Cardiac septum (tissue), 1 donor: ENCODE measurements at places on chromosomes 1 and 21. TPM values are rescaled to one million over a fixed set of nuclear protein-coding genes. Genes with fewer than 3 reads are reported as not detected.

Gene GBP6
- not detected for total RNA-seq

DNA sequence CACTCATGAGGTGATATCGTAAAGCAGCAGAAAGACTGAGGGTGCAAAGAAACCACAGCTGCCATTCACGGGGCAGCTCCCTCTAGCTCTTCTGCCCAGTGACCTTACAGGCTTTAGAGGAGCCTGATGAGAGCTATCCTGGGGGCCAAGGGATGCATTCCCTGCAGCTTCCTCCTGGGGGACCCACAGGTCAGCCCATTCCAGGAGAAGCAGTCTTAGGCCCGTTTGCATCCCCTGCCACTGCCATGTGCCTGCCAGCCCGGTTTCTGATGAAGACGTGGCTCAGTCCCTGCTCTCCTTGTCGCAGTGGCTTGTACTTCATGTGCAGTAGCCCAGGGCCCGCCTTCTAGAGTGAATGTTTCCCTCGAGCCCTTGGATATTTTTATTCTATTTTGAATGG is 22.8 kb downstream of the ATP5PO start:
- DNase-seq, result no peak

DNA sequence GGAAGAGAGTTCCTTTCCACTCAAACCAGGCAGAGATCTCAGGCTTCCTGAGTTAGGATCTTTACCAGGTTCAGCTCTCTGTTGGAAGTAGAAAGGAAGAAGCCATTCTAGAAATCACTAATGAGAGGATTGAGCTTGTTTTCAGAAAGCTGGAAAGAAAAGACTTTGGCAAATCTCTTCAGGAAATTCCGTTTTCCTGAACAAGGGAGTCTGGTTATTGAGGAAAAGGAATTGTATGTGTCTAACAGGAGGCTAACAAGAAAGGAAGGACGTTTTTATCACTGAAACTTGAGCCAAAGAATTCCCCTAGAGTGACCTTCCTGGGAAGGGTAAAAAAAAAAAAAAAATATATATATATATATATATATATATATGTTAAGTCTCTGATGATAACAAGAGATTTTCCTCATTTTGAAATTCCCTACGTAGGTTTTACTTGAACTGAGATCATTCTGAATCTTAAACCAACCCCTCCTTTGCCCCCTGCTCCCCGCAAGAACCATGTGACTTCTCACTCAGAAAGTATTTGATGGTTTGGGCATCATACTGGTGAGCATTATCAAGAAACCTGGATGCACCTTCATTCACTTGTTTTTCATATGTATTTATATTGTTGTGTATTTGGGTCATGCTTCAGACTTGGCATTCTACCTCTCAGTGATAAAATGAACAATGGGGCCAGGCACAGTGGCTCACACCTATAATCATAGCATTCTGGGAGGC is 98.4 kb upstream of the BMP8A start:
- no peak for DNase-seq

- DNase-seq, result no peak
Measured at GRCh38 chr1:74436078-74436477, 76.3 kb downstream of the LRRC53 start.

- no peak for DNase-seq
Measured at GRCh38 chr1:219772265-219773036, 155.9 kb downstream of the SLC30A10 start.
